ENCODE measurements at places on chromosomes 11 and 22.

DNA sequence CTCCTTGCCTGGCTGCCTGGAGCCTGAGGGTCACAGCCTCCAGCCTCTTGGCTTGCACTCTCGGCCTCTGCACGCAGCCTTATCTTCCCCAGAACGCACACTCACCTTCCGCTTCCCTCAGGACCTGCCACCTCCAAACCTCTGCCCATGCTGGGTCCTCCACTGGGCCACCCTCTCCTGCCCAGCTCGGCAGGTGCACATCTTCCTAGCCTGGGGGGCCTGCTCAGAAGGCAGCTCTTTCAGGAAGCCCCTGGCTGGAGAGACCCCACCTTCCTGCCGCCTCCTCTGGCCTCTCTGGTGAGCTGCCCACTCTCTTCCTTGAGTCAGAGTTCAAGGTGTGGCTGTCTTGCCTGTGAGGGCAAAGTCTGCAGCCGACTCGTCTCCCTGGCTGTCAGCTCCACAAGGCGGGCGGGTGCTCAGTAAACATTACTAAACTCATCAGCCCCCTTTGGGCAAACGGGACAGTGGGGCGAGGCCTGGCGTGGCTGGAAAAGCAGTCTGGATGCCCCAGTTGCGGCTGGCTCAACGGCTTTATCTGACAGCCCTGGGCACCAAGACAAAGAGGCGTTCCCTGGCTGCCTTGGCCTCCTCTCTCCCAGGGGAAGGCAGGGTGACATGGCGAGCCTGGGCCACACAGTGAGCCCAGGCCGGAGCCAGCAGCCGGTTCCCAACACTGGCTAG is 1.7 kb upstream of the LINC01488 start:
- no peak for DNase-seq

- DNase-seq: no peak
Measured at GRCh38 chr11:69611548-69612526, 29.1 kb upstream of the CCND1 start.

GRCh38 chr11:30549565-30549964 is 36.6 kb downstream of the MPPED2 start:
- DNase-seq: no peak

GRCh38 chr11:94781837-94782236 is 13.7 kb downstream of the AMOTL1 start:
- DNase-seq: no peak

GRCh38 chr22:18975434-18976196 is 39.5 kb upstream of the PRODH start:
- no peak for DNase-seq

- DNase-seq: no peak
Measured at GRCh38 chr11:74696939-74697675, 34.1 kb downstream of the CHRDL2 start.

DNA sequence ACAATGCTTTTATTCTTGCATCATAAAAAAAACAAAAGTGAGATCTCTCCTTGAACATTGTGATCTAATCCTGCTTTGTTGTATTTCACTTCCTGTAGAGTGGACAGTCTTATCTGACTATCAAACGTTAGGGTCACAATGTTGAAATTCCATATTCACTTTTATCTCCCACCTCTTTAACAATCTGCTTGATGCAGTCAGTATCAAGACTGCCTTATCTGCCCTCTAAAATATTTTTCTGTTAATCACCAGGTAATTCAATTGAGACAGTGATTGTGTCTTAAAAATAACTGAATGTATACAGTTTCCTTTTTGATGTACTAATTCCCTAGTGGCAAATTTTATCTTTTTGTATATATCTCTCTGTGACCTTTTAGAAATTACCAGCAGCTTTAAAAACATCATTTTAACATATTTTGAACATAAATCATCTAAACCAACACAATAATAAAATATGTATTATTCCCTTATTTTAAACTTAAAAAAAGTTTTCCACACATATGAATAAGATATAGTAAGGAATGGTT is 143.1 kb upstream of the MPPED2 start:
- DNase-seq: no peak

DNA sequence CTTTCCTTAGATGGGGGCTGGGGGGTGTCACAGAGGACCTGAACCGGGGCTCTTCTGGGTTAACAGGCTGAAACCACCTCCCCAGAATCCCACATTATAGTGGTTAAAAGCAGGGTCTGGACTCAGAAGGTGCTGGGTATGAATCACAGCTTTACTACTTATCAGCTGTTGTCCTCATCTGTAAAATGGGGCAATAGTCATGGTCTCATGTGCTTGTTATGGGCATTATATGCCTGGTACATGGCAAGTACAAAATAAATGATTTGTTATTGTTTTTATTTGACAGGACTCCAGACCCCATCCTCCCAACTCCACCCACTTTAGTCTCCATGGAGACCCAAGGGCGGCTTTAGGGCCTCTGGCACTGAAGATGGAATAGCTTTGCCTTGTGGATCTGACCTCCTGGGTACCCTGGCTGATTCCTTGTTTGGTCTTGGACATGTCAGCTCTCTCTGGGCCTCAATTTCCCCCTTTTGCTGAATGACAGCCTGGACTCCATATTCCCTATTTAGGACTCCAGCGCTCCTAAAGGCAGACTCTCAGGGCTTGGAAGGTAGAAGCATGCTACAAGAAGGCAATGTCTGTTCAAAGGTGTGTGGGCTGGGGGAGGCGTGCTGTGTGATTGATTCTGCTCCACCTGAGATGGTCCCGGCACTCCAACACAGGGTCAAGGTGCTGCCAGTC is 812 bp upstream of the SMTN start:
- no peak for DNase-seq

DNA sequence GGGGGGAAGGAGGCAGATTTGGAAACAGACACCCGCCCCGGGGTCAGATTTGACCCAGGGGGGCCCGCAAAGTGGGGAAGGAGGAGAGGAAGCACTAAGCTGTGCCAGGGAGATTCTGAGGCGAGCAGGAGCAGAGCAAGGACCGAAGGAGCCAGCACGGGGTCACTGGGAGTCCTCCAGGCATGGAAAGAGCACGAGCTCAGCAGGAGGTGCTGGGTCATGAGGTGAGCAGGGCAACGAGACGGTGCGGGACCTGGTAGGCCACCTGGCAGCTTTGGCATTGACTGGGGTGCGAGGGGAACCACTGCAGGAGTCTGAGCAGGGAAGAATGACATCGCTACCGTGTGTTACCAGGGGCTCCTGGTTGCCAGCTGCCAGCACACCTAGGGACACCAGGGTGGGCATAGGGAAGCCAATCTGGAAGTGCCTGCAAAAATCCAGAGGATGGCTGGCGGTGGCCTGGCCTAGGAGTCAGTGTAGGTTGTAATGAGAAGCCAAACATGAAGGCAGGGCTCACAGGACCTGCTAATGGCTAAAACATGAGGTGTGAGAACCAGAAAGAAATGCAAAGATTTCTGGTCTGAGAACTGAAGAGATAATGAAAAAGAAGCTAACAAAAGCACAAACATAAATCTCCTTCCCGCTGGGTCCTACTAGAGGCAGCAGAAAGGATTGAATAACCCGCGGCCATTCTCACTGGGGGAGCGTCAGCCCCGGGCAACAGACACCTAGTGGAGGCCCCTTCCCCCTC is 63.5 kb downstream of the MICAL3 start:
- no peak for DNase-seq

- DNase-seq: no peak
Measured at GRCh38 chr11:74299015-74299414, 12.4 kb downstream of the P4HA3 start.

- peak; percentile 32 for DNase-seq
Measured at GRCh38 chr11:45646275-45646927, 19.0 kb downstream of the CHST1 start.

GRCh38 chr11:95379479-95379878 is 148.5 kb upstream of the SESN3 start:
- DNase-seq: no peak

DNA sequence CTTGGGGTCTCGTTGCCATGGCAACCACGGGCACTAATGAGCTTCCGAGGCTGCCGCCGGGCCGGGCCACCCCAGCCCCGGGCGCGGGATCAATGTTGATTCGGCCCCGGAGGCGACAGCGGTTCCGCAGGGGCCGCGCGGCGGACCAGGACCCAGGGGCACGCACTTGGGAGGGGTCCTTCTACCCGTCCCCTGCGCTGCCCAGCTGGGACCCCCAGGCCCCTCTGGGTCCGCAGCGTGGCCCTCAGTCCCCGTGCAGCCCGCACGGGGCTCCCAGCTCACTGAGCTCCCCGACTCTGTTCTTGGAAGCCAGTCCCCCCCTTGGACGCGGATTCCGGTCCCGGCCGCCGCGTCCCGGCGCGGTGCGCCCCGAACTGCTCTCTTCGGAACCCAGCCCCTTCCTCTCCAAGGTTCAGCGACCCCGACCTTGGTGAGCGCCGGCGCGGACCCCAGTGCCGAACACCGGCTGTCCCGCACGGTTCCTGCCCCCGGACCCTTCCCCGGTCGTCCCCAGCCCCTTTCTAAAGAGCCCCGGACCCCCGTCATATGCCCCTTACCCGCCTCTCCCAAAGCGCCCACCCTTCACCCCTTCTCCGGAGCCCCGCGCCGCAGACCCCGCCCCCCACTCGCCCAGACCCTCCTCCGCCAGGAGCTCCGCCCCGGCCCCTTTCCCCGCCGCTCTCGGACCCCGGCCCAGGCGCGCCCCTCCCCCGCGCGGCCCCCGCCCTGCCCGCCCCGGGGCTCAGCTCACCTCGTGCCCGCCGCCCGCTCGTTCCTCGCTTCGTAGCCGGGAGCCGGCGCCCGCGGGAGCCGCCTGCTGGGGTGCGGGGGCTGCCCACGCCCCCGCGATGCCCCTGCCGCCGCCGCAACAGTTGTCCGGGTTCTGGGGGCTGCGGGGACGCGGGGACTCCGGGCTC is 18.3 kb upstream of the SHISAL1 start:
- DNase-seq: no peak

DNA sequence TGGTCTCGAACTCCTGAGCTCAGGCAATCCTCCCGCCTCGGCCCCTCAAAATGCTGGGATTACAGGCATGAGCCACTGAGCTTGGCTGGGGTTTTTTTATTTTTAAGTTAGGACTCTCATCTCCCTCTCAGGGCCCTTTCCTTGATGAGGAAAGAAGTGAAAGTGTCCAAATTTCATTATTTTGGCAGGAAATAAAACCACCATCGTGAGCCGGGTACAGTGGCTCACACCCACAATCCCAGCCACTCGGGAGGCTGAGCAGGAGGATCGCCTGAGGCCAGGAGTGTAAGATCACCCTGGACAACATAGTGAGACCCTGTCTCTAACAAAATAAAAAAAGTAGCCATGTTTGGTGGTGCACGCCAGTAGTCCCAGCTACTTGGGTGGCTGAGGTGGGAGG is 99.4 kb downstream of the FBXO7 start:
- no peak for DNase-seq

DNA sequence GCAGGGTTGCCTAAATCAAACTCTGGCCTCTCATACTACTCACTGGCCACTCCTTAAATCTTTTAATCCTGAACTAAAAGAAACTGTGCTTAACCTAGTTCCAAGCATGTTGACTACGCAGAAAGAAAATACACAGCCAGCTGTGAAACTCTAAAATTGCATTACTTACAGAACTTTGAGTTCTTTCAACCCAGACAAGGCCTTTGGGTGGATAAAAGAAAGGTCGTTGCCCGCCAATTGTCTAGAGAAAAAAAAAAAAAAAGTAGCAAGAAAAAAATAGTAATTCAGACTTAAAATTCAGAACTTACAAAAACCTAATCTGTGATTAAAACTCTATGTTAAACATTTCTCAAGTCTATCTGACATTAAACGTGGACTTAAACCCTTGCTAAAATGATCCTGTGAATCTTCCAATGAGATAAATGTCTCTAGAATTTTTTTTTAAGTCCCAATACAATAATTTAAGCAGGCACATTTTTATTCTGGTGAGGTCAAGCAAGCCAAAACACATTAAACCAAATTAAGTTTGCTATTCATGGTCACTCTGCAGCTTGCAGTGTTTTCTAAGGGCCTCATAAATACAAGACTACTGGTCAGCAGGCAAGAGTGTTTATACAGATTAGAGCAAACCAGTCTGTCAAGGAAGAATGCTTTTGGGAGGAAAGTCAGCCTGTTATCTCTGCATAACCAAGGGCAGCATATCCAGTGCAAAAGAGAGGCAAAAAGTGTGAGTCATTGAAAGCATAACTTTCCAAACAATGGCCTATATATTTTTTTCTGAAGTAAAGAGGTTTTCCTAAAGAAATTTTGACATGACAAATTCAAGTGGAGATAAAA is 29.5 kb upstream of the CCDC34 start:
- peak; percentile 27 for DNase-seq

Measured in COLO829 (cell line).